Right lung (tissue), 10 donors: ENCODE measurements at places on chromosomes 12 and 14. TPM values are rescaled to one million over a fixed set of nuclear protein-coding genes. Genes with fewer than 3 reads are reported as not detected.

- DNase-seq = no peak
Measured at GRCh38 chr14:93903342-93904184, 23.6 kb upstream of the FAM181A start.

DNA sequence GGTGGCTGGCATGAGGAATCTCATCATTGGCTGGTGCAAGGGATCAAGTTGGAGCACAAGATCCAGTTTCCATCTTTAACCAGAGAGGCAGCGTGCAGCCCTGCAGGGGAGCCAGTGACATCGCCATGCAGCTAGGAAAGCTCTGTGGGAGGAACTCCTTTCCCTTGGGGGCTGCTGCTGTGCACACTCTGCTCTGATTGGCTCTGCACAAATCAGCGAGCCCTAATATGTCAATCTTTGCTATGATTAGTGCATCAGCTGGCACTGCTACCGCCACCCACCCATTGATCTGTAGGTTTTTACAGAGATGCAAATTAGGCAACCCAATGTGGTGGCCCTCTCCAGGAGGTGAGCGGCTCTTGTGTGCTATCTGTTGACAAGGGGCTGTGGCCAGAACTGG lies 262.6 kb downstream of the PCNX1 start:
- no peak for DNase-seq

GRCh38 chr12:49030119-49030518 lies 11.5 kb upstream of the PRKAG1 start:
- no peak for DNase-seq

- DNase-seq = no peak
Measured at GRCh38 chr12:27001663-27002062, 12.5 kb downstream of the TM7SF3 start.

DNA sequence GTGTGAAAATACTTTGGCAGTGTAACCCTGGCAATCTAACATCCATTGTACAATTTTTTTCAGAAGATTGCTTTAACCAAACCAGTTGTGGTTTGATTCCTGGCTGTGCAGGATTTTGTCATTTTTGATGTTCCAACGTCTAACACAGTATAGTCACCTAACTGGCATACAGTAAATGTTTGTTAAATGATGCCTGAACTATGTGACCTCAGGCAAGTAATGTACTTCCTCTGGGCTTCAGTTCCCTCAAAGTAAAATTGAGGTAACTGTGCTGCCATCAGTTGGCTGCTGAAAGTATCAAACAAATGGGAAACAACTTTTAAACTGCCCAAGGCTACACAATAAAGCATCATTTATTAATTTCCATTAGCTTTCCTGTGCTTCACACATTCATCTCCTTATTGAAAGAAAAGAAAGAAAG lies 4.3 kb downstream of the TM7SF3 start:
- DNase-seq = no peak

ATP2A2 gene
- 125 TPM for polyA plus RNA-seq

GRCh38 chr12:43038991-43039390 lies 449.4 kb upstream of the PRICKLE1 start:
- DNase-seq = no peak

DNA sequence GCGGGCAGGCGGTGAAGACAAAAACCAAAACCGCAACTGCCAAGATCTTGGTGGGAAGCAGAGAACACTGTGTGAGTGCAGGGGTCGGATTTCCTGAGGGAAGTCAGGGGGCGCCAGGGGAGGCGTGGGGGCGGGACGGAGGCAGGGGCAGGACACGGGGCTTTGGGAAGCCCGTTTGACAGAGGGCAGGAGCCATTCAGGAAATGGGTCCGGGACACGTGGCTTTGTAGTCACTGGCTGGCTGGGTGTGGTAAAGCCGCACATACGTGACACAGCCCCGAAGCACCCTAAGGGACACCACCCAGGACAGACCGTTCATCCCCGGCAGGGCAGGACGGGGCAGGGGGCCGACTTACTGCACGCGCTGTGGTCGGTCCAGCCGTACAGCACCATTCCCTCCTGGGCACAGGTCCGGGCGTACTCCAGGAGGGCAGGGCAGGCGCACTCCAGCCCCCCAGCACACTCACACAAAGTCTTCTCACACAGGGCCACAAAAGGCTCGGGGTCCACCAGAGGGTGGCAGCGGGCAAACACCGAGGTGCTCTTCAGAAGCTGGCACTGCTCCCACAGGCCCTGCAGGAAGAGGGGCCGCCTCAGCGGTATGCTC lies 49.4 kb downstream of the VWF start:
- DNase-seq = no peak

DNA sequence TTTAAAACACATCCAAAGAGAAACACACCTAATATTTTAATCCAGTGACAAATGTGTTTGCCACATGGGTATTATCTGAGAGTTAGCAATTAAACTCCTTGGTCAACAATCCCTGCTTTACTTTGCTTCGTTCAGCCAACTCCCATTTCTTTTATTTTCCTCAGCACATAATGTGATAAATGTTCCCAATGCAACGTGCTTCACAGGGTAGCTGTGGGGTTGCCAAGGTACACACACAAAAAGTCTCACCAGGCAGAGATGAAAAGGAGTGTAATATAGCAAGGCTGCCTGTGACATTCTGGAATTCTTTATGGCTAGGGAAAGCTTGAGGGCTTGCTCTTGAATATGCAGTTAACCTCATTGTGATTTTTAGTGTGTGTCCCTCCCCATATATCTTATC lies 208.0 kb upstream of the DIO2 start:
- no peak for DNase-seq

GRCh38 chr12:128789356-128789929 lies 34.3 kb downstream of the SLC15A4 start:
- DNase-seq = no peak

- DNase-seq = no peak
Measured at GRCh38 chr14:36683083-36683724, 21.5 kb downstream of the PAX9 start.

- no peak for DNase-seq
Measured at GRCh38 chr12:126248871-126249403, 1183.7 kb downstream of the AACS start.

- DNase-seq = no peak
Measured at GRCh38 chr12:61857968-61858367, 402.2 kb upstream of the USP15 start.

GRCh38 chr12:104565606-104566243 lies 109.0 kb downstream of the CHST11 start:
- DNase-seq = no peak

DNA sequence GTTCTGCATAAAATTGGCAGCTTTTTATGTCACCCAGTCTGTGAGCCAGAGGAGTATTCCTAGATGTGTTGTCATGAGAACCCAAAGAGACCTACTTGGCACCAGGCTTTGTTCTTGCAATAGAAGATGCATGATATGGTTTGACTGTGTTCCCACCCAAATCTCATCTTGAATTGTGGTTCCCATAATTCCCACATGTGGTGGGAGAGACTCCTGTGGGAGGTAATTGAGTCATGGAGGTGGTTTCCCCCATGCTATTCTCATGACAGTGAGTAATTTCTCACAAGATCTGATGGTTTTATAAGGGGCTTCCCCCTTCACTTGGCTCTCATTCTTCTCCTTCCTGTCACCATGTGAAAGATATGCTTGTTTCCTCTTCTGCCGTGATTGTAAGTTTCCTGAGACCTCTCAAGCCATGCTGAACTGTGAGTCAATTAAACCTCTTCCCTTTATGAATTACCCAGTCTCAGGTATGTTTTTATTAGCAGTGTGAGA lies 572.0 kb upstream of the ATP2B1 start:
- DNase-seq = no peak

- DNase-seq = no peak
Measured at GRCh38 chr14:99664937-99665273, 19.2 kb upstream of the CYP46A1 start.

- no peak for DNase-seq
Measured at GRCh38 chr14:104469591-104469990, 110.0 kb upstream of the C14orf180 start.

ACRBP gene
- polyA plus RNA-seq = 7.4 TPM

PRORP gene
- polyA plus RNA-seq = 32.0 TPM

TMPRSS12 gene
- not detected for polyA plus RNA-seq

DNA sequence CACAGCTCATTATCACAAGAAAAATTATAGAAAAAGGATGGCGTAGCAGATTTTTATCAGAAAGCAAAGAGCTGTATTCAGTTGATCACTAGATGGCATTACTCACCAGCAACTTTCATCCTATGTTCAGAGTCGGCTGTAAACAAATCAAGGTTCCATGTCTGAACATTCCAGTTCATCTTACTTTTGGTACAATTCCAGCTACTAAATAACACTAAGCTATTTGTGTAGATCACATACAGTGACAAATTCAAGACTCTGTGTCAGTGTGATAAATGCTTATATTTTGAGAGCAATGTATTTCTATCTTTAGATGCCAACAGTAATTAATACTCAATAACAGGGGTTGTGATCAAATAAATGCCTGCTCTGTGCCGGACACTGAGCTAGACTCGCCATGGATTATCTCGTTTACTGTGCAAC lies 30.1 kb downstream of the NRDE2 start:
- peak; percentile 35 for DNase-seq

GRCh38 chr12:131365821-131366260 lies 345.0 kb upstream of the SFSWAP start:
- DNase-seq = no peak

GNS gene
- polyA plus RNA-seq = 60.6 TPM

DNA sequence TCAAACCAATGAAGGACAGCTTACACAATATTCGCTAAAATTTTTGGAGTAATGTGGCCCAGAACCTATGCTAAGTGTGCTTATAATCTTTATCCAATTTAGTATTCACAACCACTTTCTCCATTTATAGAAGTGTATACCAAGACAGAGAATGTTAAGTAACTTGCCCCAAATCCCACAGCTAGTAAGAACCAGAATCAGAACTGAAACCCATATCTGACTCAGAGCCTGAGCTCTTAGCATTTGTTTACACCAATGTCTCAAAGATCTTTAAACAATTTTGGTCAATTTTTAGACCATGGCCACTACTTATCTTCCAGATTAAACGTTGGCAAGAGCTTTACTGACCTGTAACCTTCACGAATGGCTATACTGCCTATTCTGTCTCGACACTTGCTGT lies 53.0 kb downstream of the PAPLN start:
- no peak for DNase-seq

CDC42BPB gene
- polyA plus RNA-seq = 63.1 TPM

PTPN6 gene
- 15.1 TPM for polyA plus RNA-seq

CCDC184 gene
- polyA plus RNA-seq = not detected

DNA sequence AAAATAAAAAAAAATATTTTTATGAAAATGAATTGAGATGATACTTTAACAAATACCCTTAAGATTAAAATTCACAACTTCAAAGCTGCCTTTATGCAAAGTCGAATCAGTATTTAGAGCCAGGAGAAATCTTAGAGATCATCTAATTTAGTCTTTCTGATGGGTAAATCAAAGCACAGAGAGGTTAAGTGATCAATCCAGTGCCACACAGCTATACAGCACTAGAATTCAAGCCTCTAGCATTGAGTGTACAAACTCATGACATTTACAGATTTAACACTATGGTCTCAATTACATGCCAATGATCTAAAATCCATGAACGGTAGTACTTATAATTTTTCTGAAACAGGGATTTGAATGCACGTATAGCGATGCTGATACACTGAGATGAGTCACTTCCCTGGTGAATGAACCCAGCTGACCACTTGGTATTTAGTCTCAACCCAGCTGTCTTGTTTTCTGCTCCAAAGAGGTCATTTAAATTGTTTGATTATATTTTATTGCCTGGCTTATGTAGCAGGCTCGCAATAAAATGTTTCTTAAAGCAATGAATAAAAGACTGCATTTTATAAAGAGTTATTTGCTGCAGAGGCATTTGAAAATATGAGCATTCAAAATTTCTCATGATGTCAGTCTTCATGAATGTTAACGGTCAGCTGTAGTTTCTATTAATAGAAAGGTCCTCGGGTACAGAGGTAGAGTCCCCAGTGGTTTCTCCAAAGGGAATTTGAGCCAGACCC lies 152.4 kb upstream of the PRICKLE1 start:
- no peak for DNase-seq

DNA sequence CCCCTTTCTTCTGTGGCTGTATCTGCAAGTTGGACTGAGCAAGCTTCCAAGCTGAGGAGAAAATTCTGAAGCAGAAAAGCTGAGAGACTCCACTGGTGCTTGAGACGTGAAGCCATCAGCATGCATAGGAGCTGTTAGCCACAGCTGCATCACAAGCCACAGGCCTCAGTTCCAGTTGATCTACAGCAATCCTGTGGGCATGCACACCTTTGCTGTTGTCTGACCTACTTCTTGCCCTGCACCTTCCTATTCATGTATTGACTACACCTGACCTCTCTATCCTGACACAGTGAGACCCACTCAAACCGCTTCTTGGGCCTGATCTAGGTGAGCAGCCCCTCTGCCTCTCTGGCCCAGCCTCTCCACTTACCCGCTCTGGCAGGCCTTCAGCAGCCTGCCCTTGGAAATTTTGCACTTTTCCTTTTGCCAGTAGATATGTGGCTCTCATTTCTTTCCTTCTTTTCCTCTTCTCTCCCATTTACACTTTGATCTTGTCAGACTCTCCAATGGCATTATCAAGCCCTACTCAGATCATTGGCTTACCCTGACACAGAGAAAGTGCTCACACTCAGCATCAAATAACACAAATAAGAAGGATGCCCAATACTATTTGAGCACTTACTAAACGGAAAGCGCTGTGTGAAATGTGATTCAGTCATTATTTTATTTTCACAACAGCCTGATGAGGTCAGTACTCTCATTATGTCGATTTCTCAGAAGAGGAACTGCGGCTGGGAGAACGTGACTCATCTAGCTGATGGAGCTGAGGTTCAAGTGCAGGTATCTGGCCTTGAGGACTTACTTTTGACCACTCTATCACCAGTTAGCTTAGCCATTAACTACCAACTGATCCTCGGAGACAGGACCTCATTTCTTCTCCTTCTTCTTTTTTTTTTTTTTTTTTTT lies 21.9 kb upstream of the PTGR2 start:
- DNase-seq = no peak

- no peak for DNase-seq
Measured at GRCh38 chr12:57834086-57834876, 12.2 kb downstream of the CTDSP2 start.

- no peak for DNase-seq
Measured at GRCh38 chr12:57766464-57767304, at the start of gene CYP27B1. CYP27B1 (minus strand) TSS chr12:57767078; CDS start chr12:57767041, 37 bp downstream.

DNA sequence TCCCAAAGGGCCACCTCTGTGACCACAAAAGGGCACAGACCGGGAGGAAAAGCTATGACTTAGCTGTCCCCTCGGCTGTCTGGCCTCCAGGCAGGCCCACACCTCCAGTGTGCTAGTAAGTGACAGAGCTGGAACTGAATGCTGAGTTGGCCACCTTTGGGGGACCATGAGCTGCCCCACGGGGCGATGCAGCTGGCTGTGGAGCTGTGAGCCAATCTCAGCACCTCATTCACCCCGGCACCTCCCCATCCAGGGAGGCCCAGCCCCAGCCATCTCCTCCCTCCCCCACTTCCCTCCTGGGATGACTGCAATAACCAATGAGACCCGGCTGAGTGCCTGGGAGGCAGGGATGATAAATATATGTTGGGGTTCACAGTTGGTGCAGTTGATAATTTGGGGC lies 12.2 kb upstream of the TESC start:
- DNase-seq = no peak

CHGA gene
- 3.4 TPM for polyA plus RNA-seq

- no peak for DNase-seq
Measured at GRCh38 chr14:36514278-36515104, 5.5 kb downstream of the NKX2-1 start.

- DNase-seq = no peak
Measured at GRCh38 chr12:67276421-67276820, 7.3 kb downstream of the CAND1 start.
